Fibroblast of skin of right biceps (primary cell): ENCODE measurements at places on chromosomes 5 and 9.

DNA sequence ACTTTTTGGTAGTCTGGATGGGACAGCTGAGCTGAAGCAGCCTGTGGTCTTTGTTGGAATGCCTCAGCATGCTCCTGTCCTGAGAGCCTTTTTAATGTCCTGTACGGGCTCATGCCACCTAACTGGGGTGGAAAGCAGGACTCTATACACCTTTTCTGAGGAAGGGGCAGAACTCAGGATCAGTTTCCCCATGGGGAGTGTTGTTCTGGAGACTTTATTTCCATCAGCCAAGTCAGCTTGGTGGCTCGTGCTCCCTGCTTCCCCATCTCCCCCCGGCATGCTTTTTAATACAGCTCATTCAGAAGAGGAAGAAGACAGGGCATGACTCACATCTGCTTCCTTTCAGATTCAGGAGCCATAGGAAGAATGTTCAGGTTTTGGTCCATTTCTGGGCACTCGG, 5.1 kb upstream of the SEPTIN8 start:
- DNase-seq: peak; percentile 81

DNA sequence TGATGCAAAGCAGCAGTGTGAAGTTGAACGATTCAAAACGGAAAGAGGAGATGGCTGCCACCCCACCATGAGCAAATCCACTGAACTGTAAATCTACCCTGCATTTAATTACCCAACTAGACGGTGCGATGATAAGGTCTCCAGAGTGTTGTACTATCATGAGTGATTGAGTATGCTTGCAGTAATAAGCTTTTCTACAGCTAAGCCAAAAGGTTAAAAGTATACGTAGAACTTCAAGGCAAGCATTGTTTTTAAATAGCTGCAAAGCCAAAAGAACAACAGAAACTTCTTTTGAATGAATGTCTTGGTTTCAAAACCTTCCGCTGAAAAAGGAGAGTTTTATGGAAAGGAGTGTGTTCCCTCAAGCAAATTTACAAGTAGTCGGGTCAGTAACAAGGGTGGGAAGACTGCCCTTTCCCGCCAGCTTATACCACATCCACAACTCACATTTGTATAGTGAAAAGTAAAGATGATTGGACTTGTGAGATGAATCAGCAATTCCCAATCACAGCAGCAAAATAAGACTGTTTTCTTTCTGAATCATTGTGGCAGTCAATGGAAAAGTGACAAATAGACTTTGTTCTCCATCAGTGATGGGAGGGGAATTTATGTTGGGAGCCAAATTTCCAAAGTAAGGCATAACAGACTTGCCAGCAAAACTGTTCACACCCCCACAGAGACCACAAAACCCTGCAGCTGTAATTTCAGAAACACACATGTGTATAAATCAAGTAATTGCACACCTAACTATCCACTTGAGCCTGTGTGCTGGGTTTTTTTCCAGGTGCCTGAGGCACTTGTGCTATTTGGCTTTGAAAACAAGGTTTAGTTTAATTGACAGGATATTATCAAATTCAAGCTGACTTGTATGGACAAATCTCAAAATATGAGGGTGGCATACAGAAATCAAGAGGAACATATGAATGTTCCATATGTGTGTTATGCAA, 407.7 kb upstream of the GRAMD2B start:
- peak; percentile 65 for DNase-seq

- DNase-seq: no peak
Observed at GRCh38 chr9:130988905-130989304, 20.1 kb upstream of the LAMC3 start.

GRCh38 chr5:110324876-110325275, 401.6 kb downstream of the TMEM232 start:
- no peak for DNase-seq

- DNase-seq: no peak
Observed at GRCh38 chr9:125681086-125681622, 25.9 kb downstream of the MAPKAP1 start.

DNA sequence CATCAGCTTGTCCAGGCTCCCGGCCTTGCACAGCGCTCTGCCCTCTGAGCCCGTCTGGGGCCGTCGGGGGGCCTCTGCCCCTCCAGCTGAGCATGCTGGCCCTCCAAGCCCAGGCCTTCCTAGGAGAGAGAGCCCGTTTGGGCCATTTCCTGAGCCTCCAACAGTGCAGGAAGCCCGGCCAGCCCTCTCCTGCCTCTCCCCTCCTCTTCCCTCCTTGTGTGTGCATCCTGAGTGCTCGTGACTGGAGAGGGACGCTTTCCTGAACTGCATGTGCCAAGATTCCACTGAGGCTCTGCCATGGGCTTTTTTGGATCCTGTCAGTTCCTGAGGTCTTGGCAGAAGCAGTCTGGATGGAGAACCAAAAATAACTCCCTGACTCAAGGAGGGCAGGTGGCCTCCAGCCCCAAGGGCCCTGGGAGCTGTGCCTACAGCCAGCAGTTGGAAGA, 15.6 kb downstream of the OLFM1 start:
- no peak for DNase-seq

DNA sequence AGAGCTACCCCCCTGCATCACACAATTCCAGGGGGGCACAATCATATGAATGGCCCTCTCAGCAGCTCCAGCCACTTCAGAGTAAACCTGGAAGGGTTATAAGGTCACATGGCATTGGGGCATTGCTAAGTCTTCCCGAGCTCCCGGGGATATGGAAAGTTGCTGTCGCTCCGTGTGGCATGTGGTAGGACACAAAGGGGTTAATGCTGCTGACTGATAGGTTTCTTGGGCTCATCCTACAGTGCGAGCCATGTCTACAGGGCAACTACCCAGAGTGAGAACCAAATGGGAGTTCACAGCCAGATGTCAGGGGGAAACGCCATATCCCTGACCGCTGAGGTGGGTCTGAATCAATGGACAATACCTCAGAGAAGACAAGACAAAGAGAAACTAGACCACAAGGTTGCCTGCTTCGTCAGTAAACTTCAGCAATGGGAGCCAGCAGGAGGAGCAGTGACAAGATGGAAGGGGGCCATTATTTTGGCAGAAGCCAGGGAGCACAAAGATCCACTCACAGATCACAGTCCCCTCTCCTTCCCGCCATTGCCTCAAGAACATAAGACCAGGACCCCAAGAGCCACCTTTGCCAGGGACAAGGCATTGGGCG, 52.4 kb upstream of the SHISAL2B start:
- peak; percentile 8 for DNase-seq

GRCh38 chr9:134551644-134552348, 89.8 kb upstream of the COL5A1 start:
- DNase-seq: peak; percentile 99

GRCh38 chr9:101226803-101227202, 158.0 kb downstream of the BAAT start:
- no peak for DNase-seq

DNA sequence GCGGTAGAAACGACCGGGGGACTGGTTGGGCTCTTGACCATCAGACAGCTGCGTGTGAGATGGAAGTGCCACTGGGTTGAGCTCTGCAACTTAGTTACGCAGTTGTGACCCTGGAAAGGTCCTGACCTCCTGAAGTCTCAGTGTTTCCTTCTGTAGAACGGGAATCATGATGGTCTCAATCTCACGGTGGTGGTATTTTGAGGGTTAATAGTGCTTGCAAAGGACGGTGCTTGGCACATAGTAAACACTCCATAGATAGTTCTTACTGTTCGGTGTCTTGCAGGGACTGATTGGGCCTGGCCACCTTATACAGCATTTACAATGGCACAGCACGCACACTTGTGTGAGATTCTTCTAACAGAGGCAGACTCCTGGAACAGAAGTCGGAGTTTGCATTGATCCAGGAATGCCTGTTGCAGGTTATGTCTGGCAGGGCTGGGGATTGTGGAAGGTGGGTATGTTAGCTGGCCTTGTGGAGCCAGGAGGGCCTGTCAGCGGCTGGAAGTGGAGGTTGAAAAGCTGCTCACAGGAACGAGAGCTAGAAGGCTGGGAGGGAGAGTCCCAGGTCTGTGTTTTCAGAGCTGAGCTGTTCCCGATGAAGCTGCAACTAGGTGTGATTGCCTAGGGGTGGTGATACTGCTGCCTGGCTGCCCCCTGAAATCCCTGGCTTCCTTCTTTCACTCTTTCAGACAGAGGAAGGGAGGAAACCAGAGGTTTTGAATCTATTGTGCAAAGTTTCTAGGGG, 962 bp upstream of the TXN start:
- DNase-seq: no peak

DNA sequence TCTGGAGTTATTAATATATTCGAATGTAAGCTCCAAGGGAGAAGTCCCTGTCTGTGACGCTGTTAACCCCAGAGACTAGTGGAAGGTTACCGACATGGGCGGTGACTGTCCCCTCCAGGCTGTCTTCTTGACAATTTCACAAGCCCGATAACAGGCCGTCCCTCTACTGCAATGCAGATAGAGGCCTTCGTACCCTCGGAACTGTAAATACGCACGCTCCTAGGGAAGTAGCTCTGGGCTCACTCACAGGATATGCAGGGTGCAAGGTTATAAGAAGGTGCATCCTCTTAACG, 680 bp upstream of the RFK start:
- peak; percentile 49 for DNase-seq

DNA sequence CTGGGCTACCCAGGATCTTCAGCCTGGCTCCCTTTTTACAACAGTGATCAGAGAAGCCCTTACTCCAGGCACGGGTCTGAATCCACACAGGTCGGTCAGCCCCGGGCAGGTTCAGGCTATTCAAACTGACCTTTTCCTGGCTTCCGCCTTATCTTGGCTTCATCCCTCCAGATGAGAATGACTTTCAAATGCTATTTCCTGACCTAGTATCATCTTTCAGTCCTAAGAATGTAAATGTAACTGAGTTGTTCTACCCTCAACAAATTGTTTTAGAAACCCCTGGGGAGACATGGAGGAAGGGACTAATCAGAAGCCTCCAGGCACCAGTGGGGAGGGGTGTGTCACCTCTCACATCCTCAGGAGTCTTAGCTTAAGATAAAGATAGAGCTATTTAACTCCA, 213.2 kb downstream of the EPB41L4A start:
- no peak for DNase-seq

GRCh38 chr5:39396843-39397242, 27.9 kb downstream of the DAB2 start:
- DNase-seq: no peak

DNA sequence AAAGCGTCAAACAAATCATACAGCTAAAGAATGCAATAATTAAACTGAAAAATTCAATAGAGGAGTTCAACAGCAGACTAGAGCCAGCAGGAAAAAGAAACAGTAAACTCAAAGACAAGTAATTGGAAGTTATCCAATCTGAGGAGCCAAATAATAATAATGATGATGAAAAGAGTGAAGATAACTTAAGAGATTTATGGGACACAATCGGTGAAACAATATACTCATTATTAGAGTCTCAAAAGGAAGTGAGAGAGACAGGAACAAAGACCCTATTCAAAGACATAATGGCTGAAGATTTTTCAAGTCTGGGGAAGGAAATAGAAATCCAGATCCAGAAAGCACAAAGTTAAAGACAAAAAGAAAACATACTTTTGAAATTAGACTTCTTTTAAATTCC, 263.9 kb upstream of the NR4A3 start:
- no peak for DNase-seq

DNA sequence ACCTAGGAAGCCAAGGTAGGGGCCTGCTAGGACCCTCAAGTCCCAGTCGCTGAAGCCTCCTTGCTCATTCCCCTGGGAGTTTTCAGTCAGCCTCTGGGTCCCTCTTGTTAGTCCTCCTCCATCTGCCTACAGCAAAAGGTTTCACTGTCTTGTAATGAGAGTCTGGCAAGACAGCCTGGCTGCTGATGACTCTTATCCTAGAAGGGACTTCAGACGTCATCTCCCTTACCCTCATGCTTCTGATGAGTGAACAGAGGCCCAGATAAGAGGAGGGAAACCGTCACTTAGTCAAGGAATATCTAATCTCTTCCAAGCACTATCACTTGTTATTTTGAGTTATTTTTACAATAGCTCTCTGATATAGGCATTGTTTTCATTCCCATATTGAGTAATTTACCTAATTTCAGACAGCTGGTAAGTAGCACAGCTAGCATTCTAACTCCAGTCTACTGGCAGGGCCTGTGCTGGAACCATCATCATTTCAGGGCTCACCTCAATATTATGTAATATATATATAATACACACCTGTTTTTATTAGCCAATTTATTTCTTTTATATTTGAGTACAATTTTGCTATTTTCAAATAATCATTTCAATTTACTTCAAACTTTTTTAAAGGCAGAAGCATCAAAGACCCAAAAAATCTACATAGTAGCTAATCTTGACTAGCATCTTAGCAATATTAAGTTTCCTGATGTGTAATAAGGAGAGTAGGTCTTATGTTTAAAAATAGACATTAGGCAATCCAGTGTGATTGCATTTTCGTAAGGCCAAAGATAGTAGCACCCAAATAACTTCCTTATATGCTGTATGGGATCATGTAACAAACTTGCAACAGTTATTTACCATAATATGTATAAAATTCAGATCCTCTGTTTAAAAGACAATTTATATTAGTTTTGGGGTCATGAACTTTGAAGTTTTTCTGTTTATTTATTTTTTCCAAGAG, 7.9 kb downstream of the CMYA5 start:
- peak; percentile 26 for DNase-seq

DNA sequence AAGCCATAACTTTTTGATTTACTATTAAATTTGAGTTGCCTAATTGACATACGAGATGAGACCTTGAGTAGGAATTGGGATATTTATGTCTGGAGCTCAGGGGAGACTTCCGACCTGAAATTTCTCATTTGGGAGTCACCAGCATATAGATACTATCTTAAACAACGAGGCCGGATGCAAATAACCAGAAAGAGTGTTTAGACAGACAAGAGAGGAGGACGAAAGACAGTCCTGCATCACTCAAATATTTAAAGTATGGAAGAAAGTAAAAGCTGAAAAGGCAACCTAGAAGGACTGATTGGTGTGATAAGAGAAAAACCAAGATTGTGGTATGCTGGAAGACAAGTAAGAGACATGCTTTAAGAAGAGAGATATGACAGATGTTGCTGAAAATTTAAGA, 675.0 kb upstream of the NUDT12 start:
- DNase-seq: no peak

- DNase-seq: no peak
Observed at GRCh38 chr5:163912046-163912445, 406.6 kb downstream of the MAT2B start.

- DNase-seq: no peak
Observed at GRCh38 chr9:111900858-111901612, 4.4 kb downstream of the UGCG start.

DNA sequence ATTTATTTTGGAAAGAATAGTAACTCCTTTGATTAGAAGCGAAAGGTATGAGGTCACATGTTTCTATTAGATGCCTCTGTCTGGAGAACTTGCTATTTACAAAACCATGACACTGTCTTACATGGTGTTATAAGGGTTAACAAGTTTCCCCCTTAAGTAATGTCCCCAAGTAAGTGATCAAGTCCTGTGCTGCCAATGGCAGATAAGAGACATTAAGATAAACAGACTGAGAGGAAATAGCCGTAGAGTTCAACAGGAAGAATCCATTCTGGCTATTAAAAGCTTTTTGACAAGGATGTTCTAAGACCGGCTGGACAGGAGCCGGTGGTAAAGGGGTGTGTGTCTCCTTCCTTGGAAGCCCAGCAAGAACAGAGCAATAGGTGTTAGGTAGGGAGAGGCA, 257.5 kb downstream of the GADD45G start:
- no peak for DNase-seq
